IMR-90 (cell line): ENCODE measurements at places on chromosomes 12 and 14. TPM values are rescaled to one million over a fixed set of nuclear protein-coding genes. Genes with fewer than 3 reads are reported as not detected.

CEP170B gene
- total RNA-seq, result 3.6 and 4.2 TPM in 2 replicates

SERPINA9 gene
- total RNA-seq, result under 0.01 and 0.18 TPM in 2 replicates

CCDC91 gene
- 14.7 and 17.5 TPM in 2 replicates for total RNA-seq

GLT1D1 gene
- not detected in 2 replicates for total RNA-seq

JDP2 gene
- 35.7 and 38.9 TPM in 2 replicates for total RNA-seq
